ENCODE measurements at places on chromosomes 5 and 9.

- no peak for DNase-seq
Measured at GRCh38 chr5:13328316-13328715, 616.2 kb downstream of the DNAH5 start.

DNA sequence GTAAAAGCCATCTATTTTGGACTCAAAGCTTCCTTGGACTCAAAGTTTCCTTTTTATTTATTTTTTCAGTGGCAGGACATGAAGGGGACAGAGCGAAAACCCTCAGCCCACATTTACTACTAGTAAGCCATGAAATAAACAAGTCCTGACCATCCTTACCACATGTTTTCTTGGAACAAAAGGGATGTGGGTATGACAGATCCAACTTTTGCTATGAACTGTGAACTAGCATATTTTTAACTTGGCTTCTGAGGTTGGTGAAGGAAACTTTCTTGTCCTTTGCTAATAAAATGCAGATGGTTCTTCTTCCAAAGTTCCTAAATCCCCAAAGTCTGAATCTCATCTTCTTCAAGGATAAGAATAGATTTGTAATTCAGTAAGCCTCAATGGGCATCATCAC, 122.7 kb upstream of the TNC start:
- no peak for DNase-seq

DNA sequence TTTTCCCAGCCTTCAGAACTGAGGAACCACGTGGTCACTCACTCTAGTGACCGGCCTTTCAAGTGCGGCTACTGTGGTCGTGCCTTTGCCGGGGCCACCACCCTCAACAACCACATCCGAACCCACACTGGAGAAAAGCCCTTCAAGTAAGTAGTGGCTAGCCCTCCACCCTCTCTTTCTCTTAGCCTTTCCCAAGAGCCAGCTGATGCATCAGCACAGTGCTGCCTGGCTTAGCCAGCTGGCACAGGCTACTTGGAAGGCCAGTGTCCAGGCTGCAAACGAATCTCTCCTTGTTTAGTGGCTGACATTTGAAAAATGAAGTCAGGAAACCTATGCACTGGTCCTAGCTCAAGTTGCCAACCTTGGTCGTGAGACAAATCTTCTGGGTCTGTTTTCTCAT, 91.1 kb downstream of the PRDM6 start:
- DNase-seq: no peak

DNA sequence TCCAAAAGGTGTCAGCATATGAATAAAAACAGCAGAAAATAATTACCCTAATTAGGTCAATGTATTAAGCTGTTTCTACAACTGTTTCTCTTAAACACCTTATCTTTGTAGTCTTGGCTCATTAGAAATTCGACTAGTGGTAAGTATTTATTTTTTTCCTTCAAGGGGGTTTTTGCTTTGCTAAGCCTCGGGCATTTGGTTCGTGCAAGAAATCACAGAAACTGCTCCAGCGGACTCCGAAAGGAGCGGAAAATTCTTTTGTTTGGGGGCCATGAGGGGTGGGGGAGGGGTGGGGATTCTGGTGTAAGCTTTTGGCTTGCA, 757 bp downstream of the ZBED3 start:
- peak; percentile 30 for DNase-seq

- DNase-seq: no peak
Measured at GRCh38 chr9:9791611-9792010, 821.2 kb downstream of the PTPRD start.

GRCh38 chr5:68494771-68495170, 279.2 kb downstream of the PIK3R1 start:
- no peak for DNase-seq

DNA sequence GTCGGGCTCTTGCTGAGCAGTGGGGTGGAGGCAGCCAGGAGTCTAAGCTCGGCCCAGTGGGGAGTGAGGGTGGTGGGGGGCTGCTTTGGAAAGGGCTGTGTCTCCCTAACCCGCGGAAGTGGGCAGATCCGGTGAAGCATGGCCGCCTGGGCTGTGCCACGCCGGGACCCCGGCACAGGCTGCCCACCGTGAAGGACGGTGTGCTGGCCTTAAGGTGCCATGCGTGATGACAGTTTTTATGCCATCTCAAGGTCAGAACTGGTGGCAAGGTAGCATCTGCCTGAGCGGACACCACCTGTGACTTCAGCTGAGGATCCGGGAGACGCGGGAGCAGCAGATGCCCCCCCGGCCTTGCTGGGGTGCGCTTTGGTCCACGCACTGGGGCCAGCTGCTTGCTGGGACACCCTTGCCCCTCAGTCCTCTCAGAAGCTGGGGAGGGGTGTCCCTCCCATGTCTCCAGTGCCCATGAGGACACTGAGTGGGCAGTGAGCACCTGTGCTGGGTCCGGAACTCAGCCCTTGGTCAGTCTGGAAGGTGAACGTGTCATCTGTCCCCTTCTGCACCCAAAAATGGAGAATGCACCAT, 53.9 kb downstream of the AHRR start:
- no peak for DNase-seq

- no peak for DNase-seq
Measured at GRCh38 chr9:99725852-99726251, 95.8 kb upstream of the NR4A3 start.

DNA sequence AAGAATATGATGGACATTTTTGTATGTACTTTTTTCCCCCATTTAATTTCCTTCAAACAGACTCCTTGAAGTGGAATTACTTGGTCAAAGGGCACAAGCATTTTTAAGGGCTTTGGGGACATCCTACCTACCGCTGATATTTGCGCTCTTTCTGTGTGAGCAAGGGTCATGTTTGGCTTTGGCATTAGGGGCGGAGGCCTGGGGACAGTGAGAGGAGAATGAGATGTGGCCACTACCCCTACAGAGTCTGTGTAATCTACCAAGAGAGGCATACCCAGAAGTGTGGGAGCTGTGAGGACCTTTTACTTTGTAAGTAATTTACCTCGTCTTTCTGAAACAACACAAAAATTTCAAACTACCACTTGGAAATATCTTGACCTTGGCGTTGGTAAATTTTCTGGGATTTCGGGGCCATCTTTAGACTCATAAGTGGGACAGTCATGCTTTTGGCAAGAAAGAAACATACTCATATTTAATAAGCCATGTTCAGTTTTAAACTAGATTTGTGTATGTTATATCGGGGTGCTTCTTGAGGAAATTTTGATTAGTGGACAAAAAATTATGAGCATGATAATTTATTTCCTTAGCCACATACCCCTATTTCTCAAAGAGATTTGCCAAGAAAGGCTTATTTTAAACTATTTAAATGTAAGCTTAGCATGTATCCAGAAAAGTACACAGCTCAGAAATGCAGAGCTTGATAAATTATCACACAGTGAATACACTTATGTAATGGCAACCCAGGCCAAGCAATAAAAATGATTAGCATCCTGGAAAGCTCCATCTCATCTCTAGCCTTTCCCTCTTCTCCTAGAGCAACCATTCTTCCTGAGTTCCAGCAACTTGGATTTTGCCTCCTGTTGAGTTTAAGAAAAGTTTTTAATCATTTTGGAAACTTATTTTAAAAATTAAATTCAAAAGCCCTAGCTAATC, 63.6 kb downstream of the ARHGAP26 start:
- DNase-seq: no peak

DNA sequence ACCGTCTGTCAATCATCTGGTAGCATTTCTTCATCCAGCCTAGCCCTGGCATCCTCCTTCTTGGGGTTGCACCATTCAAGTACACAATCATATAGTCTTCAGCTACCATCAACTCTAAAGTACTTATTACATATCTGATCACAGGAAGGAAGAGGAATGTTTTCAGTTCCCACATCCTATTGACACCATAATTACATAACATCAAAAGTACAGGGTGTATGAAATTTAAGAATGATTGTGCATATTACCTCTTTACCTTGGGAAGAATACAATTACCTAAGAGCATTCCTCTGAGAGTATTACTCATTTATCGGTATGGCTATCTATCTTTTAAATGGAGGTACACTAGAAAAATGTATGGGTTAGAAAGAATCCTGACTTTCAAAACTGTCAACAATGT, 126.8 kb upstream of the PCA3 start:
- DNase-seq: no peak

GRCh38 chr9:84556556-84556955, 113.0 kb upstream of the NTRK2 start:
- DNase-seq: no peak

DNA sequence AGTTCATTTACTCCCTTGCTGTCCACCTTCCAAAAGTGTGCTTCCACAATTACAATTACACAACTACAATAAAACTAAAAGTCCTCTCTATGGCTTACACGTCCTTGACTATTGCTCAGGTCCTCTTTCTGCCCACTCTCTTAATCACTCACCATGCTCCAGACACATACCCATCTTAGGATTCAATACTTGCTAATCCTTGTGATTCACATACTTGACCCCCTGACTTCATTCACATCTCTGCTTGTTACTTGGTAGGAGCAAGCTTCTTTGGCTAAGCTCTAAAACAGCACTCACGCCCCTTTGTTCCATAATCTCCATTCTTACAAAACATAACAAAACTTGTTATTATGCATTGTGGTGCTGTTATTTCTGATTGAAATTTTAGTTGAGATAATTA, 215.8 kb downstream of the EDIL3 start:
- DNase-seq: no peak

- no peak for DNase-seq
Measured at GRCh38 chr5:157890836-157891597, 32.1 kb upstream of the CLINT1 start.
